Fibroblast of mammary gland (primary cell): ENCODE measurements at places on chromosomes 7 and 10.

- no peak for DNase-seq
Measured at GRCh38 chr10:110613996-110614495, 30.1 kb upstream of the RBM20 start.

GRCh38 chr7:152956006-152956405 lies 196.5 kb downstream of the ACTR3B start:
- no peak for DNase-seq

DNA sequence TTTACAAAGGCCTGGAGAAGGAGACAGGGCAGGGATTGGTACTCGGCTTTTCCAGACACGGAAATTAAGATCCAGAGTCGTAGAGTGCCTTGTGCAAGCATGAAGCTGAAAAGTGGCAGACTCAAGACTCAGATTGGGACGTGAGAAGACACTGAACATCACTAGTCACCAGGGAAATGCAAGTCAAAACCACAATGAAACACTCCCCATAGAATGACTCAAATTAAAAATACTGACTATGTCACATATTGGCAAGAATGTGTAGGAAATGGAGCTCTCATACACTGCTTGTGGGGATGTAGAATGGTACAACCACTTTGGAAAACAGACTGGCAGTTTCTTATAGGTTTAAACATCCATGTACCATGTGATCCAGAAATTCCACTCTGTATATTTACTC lies 472.0 kb downstream of the RPS24 start:
- peak; percentile 48 for DNase-seq

DNA sequence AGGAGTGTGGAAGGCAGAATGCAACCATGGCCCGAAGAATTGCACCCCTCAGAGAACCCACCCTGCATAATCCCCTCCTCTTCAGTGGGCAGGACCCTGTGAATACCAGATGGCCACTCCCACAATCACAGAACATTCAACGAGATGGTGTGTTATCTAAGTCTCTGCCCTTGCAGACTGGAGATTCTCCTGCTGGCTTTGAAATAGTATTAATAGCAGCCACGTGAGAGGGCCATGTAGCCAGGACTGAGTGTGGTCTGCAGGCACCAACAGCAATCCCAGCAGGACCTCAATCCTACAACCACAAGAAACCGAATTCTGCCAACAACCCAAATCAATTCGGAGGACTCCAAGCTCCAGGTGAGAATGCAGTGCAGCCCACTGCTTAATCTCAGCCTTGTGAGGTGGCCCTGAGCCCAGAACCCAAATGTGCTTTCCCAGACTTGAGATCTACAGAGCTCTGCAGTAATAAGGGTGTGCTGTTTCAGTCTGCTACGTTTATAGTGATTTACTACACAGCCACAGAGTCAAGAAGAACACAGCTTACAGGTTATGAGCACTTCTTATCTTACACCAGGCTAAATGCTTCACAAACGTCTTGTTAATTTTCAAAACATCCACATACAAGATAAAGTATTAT lies 72.1 kb downstream of the VOPP1 start:
- no peak for DNase-seq

GRCh38 chr10:14654821-14655382 lies 119.8 kb downstream of the FAM107B start:
- DNase-seq, result no peak

- peak; percentile 80 for DNase-seq
Measured at GRCh38 chr10:62384057-62384446, 9.9 kb downstream of the ZNF365 start.

- no peak for DNase-seq
Measured at GRCh38 chr10:131249955-131250344, 61.6 kb downstream of the TCERG1L start.

DNA sequence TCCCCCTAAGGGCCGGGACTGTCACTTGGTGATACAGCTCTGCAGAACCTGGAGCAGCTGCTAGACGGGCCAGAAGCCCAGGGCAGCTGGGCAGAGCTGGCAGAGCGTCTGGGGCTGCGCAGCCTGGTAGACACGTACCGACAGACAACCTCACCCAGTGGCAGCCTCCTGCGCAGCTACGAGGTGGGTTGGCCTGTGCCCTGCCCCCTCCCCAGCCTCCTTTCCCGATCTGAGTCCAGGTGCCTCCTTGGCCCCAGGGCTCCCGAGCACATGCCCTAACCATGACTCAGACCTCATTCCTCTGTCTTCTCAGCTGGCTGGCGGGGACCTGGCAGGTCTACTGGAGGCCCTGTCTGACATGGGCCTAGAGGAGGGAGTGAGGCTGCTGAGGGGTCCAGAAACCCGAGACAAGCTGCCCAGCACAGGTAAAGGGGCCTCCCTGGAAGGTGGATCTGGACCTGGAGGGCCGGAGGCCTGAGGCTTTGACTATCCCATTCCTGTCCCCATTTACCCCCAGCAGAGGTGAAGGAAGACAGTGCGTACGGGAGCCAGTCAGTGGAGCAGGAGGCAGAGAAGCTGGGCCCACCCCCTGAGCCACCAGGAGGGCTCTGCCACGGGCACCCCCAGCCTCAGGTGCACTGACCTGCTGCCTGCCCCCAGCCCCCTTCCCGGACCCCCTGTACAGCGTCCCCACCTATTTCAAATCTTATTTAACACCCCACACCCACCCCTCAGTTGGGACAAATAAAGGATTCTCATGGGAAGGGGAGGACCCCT lies 6.4 kb downstream of the NFKB2 start:
- no peak for DNase-seq

DNA sequence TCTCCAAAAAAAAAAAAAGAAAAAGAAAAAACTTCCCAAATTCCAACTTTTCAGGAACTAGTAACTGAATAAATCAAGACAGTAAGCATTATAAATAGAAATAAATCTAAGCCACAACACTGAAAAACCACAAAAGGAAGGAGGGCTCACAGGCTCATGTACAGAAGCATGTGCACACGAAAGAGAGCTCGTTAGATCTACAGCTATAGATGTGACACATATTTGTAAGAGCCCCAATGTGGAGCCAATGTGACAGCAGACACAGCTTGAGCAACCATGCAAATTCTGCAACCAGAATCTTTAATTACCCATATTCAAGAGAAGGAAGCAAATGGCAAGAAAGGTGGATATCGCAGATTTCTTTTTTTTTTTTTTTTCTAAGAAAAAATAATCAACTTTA lies 94.7 kb downstream of the SORBS1 start:
- DNase-seq, result no peak

DNA sequence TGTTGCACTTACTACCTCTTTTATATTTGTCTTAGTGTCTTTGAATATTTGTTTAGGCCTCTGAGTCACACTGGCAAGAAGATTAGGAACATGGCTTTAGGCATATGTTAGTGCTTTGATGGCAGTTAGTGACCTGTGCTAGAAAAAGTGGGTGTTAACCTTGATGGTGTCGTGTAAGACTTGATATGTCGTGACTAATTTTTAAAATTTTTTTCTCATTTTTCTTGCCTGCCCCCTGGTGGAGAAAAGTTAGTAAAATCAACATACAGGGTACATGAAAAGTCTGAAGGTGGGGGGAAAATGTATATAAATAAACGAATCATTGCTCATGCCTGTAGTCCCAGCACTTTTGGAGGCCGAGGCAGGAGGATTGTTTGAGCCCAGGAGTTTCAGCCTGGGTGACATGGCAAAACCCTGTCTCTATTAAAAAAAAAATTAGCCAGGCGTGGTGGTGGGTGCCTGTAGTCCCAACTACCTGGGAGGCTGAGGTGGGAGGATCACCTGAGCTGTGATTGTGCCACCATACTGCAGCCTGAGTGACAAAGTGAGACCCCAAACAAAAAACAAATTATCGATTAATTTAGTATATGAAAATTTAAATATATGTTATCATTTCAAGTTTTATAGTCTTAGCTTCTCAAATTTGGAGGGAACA lies 44.6 kb downstream of the TAX1BP1 start:
- peak; percentile 78 for DNase-seq

DNA sequence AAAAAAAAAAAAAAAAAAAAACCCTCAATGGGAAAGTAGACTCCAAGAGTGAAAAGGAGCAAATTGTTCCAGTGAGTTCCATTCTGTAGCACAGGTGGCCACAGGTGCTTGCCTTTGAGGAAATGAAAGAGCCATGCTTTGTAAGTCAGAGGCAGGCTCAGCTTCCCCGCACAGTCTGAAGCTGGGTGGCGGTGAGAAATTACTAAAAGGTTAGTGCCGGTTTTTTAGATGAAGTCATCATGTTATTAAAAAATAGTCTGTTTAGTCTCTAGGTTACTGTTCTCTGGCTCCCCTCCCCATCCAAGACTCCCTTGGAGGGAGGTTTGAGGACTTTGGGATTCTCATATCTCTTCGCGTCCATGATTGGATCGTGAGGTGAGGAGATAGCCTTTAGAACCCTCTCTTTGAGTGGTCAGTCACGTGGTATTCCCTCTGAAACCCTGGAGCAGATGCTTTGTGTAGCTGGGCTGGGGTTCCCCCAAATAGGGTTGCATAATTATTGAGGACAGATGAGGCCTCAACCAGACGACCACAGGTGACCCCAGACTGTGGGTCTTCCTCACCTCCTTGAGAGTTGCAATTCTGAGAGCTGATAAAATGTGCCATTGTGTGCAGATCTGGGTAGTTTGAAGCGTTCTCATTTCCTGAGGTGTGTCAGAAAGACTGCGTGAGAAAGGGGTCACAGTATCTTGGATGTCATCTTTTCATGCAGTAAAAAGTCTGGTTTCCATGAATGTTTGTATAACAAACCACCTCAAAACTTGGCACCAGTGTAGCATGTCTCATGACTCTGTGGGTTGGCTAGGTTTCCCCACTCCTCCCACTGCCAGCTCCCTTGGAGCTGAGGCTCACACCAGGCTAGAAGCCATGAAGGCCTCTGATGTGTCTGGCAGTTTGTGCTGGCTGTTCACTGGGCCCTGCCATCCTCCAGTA lies 27.1 kb downstream of the OGDH start:
- peak; percentile 98 for DNase-seq

GRCh38 chr7:135925210-135925609 lies 51.9 kb downstream of the MTPN start:
- peak; percentile 25 for DNase-seq

GRCh38 chr7:151599401-151600227 lies 79.9 kb upstream of the RHEB start:
- DNase-seq, result peak; percentile 91

DNA sequence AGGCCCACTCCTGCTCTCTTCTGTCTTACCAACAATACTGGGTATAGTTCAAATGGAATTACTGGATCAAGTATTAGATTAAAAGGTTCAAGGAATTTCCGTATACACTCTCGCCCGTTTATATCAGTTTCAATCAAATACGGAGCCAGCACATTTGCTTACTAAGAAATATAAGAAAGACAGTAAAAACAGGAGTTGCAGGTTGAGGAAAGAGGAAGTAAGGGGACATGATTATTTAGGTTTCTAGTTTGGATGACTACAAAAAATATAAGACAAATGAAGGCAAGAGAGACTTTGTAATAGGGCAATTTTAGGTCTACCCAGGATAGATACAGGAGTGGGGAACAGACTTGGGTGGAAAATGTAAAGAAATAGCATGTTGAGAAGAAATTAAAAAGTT lies 109.9 kb upstream of the ABI1 start:
- DNase-seq, result no peak

DNA sequence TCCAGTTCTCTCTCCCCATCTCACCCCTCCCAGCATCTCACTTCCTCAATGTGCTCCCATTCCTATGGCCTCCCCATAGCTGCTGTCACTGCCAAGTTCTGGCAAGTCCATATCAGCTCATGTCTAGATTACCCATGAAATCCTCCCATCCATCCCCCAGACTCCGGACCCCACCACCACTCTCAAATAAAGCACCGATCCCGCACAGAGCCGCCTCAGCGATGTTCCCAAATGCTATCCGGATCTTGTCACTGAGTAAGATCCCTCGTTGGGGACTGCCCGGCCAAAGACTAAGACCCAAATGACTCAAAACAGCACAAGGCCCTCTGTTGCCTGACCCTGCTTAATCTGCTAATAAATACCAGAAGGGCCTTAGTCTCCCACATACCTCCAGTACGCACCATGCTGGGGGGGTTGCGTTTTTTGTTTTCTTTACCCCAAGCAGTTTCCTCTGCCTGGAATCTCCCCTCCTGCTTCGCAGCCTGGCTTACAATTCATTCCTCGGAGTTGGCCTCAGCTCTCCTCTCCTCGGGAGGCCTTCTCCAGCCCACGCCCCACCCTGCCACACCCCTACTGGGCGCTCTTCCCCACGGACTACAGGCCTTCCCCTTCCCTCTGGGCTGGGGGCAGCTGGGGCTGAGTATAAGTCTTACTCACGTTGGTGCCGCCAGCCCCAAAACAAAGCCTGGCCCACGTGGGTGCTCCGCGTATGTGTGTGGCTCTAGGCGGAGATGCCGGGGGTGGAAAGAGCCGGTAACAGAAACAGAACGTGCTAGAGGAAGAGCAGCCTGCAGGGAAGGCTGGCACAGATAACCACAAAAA lies 1.8 kb upstream of the DUSP5 start:
- peak; percentile 97 for DNase-seq

- peak; percentile 45 for DNase-seq
Measured at GRCh38 chr10:63256009-63256773, 123.1 kb downstream of the NRBF2 start.

DNA sequence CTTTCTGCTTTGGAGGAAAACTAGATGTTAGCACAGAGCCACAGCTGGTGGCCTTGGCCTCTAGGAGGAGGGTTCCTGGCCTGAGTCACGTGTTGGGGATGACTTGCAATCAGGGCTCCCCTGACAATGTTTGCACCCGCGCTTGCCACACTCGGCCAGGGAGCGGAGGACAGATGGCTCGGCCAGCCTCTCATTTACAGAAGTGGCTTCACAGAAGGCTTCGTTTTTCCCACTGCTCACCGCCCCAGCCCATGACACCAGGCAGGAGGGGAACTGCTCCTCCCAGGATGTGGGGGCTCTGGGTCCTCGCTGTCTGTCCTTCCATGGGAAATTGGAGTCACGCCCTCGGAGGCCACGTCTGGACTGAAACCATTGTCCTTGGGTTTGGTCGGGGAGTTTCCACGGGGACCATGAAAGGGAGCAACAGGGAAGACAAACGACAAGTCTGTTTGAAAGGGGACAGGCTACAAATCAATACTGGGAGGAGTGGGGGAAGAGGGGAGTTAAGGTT lies 49.6 kb upstream of the UBE3C start:
- DNase-seq, result no peak

GRCh38 chr7:94439893-94440381 lies 45.2 kb downstream of the COL1A2 start:
- DNase-seq, result peak; percentile 8

- DNase-seq, result no peak
Measured at GRCh38 chr7:148865283-148865682, 18.8 kb downstream of the EZH2 start.

DNA sequence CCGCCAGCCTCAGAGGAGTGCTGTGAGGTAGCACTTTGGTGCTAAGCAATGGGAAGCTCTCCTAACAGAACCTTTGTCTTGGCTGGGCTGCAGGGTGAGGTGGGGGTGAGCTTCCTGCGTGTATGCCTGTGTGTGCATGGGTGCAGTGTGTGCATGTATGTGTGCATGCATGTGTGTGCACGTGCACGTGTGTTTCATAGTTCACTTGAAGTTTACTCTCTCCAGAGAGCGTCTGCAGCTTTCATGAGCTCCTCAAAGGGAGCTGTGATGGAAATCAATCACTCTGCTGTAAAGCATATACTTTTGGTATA lies 4.9 kb upstream of the ZNF467 start:
- DNase-seq, result no peak

DNA sequence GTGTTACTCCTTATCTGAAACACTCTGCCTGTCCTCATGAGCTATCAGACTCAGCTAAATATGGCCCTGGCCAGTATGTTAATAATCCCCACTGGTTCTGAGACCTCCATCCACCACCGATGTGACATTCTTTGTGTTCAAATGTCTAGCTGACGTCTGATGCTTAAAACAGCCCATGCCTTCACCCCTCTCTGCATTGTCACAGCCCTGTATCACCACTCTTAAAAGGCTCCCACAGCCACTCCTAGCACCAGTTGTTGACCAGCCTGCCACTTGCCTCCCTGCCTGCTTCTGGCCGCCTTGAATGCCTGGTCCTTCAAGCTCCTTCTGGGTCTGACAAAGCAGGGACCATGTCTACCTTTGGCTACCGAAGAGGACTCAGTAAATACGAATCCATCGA lies at the start of gene LMOD2:
Gene LMOD2, plus strand, starts transcription at position 253 of the 400 bp plus-strand sequence. Its CDS starts 98 bp downstream, at position 351.
- no peak for DNase-seq
